ENCODE measurements at places on chromosomes 11 and 22.

DNA sequence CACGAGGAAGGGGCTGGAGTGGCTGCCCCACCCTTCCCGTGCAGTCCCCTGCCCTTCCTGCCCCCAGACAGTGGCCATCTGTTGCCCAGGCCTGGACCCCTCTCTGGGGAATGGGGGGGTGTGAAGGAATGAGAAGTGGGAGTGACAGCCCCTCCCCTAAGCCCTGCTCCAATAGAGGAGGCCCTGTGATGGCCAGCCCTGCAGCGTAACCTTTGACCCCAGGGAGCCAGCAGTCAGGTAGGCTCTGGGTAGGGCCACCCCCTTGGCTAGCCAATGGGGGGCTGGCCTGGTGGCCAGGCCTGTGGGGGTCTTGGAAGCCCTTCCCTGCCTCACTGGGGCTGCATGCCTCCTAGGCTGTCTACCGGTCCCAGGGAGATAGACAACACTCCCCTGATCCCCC is 6.6 kb downstream of the FLRT1 start:
- ATAC-seq: no peak

GRCh38 chr11:75219869-75220268 is 20.7 kb upstream of the TPBGL start:
- ATAC-seq: no peak

GRCh38 chr11:125902277-125902926 is 604 bp downstream of the PUS3 start:
- peak; percentile 16 for ATAC-seq

GRCh38 chr11:94876645-94877442 is 96.5 kb downstream of the CWC15 start:
- ATAC-seq: peak; percentile 21

GRCh38 chr11:35579557-35580396 is 38.5 kb upstream of the FJX1 start:
- ATAC-seq: peak; percentile 79

DNA sequence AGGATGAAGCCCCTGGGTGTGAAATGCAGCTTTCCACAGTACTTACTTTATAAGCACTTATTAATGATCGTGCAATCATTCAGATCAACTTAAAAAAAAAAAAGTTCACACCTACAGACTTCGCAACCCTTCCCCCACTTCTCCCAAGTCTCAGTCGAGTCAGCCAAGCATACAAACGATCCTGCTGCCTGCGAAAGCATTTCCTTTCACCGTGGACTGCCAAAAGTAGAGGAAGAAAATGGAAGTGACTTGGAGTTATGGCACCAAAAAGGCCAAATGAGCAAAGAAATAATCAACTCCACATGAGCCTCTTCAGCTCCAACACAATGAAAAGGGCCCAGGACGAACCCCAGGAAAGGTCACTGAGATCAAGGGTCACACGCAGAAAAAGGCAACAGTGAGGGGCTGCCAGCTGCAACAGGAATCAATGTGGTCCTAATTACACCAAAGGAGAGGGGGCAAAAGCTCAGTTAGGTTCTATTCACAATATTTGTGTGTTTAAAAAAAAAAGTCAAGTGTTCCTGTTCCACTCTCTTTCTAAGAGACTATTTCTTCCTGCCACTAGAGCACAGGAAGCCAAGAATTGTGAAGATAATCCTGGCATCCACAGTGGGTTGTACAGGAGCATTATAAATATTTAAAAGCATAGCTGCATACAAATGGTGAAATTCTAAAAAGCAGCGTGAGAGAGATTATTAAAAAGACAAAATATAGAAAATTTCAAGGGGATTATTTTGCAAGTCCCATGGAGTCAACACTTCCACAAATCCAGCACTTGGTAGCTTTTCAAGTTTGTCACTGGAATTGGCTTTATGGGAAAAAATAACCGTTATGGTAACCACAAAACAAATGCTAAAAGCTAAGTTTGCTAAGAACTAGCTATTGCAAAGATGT is 28.4 kb downstream of the CDON start:
- no peak for ATAC-seq

- ATAC-seq: no peak
Measured at GRCh38 chr11:103880968-103881367, 155.5 kb upstream of the DDI1 start.

Measured in esophagus mucosa (tissue), 1 donor.